ENCODE measurements at places on chromosomes 4 and X.

GRCh38 chrX:120824021-120824420 lies 51.6 kb downstream of the CT47B1 start:
- DNase-seq: no peak

- DNase-seq: no peak
Observed at GRCh38 chrX:15866147-15866546, 11.5 kb upstream of the AP1S2 start.

- DNase-seq: no peak
Observed at GRCh38 chrX:119758731-119759247, 401 bp downstream of the SOWAHD start.

DNA sequence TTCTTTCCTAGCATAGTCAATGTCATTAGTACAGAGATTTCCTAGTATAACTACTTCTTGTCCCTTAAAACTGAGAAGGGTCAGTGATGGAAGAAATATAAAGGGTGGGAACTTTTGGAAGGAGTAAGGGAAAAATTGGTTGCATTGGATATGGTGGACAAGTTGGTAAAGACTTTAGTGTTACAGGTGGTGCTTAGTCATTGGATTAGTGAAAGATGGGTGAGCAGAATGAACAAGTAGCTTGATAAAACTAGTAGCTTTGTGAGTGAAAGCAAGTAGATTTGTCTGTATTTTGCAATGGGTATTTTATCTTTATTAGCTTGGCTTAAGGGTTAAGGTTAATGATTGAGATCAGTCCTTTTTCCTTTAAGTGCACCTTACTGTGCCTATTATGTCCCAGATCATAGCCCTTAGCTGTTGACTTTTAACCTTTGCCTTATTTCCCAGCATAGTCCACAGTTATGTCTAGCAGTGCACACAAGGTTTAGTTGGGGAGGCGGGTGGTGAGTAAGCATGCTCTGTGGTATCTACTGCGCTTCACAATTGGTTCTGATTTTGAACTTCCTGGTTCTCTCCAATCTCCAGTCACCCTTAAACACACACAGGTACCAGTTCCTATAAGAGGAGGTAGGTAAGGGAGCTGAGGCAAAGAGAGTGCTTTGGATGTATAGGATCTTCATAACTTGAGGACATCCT lies 9.5 kb downstream of the WDR44 start:
- DNase-seq: no peak

GRCh38 chr4:20301161-20301560 lies 49.5 kb downstream of the SLIT2 start:
- no peak for DNase-seq

DNA sequence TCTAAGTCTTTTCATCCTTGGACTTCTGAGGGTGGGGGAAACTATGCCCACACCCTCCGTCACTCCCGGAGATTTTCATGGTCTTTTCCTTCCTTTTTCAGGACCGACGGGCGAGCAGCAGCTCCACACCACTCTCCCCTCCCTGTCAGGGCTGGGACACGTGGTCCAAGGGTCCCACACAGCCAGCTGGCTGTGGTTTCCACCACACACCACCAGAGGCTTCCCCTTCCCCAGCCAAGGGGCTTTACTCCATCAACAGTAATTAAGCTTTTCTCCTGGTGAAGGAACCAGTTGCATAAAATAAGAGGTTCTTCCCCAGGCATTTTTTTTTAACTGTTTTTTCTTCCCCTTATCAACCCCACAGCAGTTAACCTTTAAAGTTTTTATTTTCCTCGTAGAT lies 453.9 kb downstream of the GPAT3 start:
- no peak for DNase-seq

- DNase-seq: peak; percentile 15
Observed at GRCh38 chr4:53559021-53559620, 32.2 kb downstream of the LNX1 start.

DNA sequence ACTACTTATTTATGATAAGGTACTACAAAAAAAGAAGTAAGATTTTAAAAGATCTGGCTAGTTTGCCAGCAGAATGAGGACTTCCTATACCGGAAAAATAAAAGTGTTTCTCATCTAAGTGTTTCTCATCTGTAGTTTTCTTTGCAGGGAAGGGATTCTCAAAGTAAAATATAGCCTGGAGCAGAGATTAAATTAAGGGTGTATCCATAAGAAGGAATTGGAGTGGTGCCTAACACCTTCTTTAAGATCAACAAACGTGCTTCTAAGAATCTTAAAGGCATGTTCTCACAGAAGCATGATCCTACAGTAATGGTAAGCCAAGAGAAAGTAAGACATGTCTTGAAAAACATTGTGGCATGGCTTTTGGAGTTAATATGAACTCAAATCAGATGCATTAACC lies 528.2 kb downstream of the GBA3 start:
- no peak for DNase-seq

DNA sequence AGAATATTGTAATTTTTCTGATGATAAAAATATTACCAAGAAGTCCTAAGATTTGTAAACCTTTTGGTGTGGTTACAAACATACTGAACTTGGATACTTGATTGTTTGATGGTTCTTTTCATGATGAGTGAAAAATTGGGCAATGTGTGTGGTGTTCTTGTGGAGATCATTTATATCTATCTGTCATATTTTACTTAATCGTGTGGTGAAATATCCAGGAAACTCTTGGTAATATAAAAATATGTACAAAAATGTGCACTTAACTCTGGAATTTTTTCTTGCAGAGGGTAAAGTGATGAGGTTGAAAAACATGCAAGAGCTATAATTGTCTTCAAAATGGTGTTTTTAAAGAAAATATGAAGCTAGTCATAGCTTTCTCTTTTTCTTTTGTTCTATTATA lies 2.8 kb downstream of the DCUN1D4 start:
- DNase-seq: no peak

GRCh38 chr4:91058345-91058744 lies 931.2 kb downstream of the CCSER1 start:
- no peak for DNase-seq

DNA sequence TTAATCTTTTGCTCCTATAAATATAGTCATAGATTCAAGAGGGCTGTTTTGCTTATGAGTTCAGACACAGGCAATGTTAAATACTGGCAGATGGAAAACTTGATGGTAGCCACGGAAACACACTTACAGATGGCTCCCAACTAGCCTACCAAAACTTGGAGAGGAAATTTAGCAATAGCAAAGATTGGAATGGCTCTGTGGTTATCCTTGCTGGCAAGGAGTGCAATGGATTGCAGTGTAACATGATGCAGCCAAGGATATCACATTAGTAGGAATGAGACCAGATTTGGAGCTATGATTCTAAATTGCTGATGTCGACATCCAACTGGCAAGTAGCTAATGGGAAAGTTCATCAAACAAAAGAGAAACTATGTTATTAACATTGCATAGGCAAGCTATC lies 791.0 kb upstream of the DIAPH2 start:
- peak; percentile 24 for DNase-seq

DNA sequence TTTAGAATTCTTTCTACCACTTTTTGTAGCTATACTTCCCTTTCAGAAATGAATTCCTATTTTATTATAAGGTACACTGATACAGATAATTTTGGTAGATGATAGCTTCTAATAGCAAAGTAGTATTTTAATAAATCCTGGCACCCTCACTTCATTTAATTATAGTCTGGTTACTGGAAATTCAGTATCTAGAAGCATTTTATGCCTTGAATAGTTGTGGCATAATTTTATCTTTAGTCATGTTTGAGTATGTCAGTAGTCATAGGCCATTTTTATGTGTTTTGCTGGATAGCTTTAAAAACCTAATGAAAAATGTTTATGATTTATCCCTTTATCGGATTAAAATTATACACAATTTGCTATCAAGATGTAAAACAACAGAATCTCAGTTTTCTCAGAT lies 92.3 kb downstream of the DIAPH2 start:
- DNase-seq: no peak

GRCh38 chr4:89438102-89438831 lies 130.7 kb upstream of the GPRIN3 start:
- DNase-seq: peak; percentile 66

DNA sequence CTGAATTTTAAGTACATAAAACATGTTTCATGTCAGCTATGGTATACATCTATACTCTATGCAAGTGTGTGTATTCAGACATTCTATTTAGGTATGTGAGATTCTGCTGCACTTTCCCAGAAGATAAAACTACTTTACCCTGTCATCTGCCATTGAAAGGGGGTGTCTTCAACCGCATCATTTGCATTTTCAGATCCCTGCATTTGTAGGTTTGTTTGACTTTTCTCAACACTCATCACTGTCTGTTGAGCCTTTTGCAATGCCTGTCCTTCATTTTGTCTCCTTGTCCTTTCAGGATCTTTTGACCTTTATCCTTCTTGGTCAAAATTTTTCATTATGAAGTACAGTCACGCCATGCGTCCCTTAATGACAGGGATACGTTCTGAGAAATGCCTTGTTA lies 103.5 kb downstream of the TMA16 start:
- DNase-seq: no peak

- DNase-seq: no peak
Observed at GRCh38 chr4:14318671-14319070, 683.6 kb upstream of the CPEB2 start.

DNA sequence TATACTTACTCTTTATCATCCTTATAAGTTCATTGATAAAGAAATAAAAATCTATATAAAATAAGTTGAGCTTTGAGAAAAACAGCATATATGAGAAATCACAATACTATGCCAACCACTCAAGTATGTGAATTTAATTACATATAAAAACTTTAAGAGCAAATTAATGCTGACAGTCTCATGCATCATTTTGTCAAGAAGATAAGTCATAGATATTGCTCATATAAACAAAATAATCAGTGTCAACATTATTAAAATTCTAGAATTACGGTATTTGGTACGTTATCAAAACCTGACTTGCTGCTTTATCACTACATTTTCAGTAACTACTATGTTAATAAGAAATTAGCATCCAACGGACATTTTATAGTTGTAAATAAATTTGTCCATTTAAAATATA lies 111.2 kb downstream of the FBXO8 start:
- DNase-seq: no peak

- peak; percentile 85 for DNase-seq
Observed at GRCh38 chr4:105092356-105092755, 54.3 kb upstream of the TET2 start.

DNA sequence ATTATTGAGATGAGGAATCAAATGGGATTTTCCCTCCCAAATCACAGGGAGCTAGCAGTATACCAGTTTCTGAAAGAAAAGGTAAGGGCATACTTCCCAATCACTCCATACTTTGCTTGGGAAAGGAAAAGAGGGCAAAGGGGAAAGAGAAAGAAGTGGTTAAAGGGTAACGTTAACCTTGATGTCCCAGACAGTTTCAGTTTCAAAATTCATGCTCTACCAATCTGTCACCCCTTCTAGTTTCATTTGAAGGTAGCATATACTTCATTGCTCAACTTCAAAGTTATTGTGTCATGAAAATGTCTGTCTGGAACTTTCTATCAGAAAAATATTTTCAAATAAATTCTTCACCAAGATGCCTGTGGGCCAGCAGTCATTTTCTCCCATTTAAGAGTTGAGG lies 16.0 kb downstream of the TNMD start:
- no peak for DNase-seq

DNA sequence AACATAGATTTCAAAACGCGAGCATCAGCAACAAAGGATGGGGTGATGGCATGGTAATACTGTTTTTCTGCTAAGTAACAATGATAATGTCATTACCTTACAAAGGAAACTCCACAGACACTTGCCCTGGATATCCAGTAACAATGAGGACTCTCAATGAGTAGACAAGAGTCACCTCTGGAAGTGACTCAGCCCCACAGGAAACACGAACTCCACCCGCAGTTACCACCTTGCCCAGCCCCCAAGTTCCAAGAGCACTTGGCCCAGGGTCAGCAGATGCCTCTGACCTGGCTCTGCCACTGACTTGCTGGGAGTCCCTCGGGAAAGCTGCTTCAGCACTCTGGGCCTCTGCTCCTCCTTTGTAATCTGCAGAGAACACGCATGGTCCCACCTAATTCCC lies 110.3 kb upstream of the MAP3K15 start:
- DNase-seq: peak; percentile 71

- DNase-seq: no peak
Observed at GRCh38 chr4:168731706-168732414, 235.0 kb downstream of the PALLD start.

DNA sequence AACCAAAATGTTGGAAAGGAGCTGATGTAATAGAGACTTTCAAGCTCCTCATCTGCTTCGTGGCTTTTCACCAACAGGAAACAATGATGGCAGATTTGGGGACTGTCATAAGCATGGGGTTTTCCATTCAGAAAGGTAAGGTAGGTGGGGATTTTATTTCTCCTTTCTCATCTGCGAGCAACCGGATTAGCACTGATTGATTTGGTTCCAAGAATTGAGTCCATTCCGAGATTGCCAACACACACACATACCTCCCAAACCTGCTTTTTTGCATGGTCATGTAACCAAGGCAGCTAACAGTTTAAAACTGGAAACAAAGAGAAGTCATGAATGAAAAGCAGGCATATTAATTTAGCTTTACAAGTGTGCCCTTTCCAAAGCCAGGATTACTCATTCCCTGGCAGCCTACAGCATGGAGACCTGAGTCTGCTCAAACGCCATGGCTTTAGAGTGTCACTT lies 63.0 kb upstream of the LNX1 start:
- peak; percentile 72 for DNase-seq

DNA sequence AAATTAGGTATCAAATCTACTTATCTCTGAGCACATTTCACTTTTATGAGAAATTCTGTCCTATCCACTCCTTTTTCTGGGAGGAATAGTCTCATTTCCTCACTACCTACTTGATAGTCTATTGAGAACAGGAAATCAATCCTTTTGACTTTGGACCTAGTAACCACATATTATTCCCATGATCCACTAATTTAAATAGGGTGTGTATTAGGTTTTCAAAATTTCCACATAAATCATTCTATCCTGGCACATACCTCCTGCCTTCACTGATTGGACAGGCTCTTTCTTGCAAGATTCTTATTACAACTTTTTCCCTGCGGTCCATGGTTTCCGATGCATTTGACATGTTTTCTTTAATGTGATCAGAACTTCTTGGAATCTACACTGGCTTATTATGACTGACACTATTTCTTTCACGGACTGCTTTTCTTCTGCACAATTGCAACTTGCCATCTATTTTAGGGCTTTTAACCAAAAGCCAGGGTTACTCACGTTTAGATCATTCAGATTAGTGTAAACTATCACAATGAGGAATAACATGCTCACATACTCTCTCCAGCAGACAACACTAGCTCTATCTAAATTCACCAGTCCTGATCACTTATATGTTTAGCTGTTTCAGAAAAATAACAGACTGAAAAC lies 419.9 kb upstream of the SLIT2 start:
- peak; percentile 27 for DNase-seq

- no peak for DNase-seq
Observed at GRCh38 chr4:77187322-77187721, 30.3 kb downstream of the CCNG2 start.

- no peak for DNase-seq
Observed at GRCh38 chrX:149458586-149458985, 46.5 kb downstream of the IDS start.

DNA sequence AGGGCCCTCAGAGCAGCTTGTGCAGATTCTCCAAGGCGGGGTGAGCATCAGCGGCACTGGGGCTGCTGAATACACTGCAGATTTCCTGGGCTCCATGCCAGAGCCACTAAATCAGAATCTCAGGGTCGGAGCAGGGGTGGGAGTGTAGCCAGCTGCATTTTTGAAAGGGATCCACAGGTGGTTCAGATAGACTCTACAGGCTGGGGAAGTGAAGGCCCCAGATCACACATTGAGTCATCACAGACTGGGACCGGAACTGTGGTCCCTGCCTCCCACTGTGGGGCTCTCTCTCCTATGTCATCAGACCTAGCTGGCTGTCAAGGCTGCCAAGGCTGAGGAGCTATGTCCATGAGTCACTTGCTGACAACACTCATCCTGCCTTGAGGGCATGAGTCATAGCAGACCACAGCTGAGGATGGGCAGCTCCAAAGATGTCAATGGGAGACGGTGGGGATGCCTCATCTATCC lies 162.3 kb upstream of the MAMLD1 start:
- peak; percentile 100 for DNase-seq

Measured in RPMI7951 (cell line).